ENCODE measurements at places on chromosomes 3 and 15.

- DNase-seq: no peak
Observed at GRCh38 chr3:98829246-98829832, 66.2 kb downstream of the ST3GAL6 start.

- no peak for DNase-seq
Observed at GRCh38 chr3:156892701-156893100, 66.5 kb downstream of the LEKR1 start.

DNA sequence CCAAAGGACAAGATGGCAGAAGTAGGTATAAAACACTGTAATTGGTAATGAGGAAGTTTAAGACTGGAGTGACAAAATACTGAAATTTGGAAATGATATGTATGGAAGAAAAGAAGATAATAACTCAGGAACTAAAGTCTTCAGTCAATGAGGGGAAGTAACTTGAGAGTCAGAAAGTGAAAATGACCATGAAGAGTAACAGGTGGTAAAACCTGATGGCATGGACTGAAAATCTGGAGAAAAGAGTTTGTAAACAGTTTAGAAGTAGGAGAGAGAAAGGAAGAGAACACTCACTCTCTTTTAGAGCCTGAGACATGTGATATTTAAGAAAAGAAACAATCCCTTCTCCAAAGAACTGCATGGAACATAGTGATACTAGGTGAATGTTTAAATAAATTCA, 387.9 kb downstream of the PYDC2 start:
- DNase-seq: no peak

GRCh38 chr15:85430406-85431204, 50.2 kb downstream of the AKAP13 start:
- DNase-seq: no peak

- DNase-seq: no peak
Observed at GRCh38 chr3:197913641-197914380, 36.2 kb upstream of the RPL35A start.

GRCh38 chr3:107217172-107217571, 160.1 kb upstream of the CCDC54 start:
- DNase-seq: no peak

DNA sequence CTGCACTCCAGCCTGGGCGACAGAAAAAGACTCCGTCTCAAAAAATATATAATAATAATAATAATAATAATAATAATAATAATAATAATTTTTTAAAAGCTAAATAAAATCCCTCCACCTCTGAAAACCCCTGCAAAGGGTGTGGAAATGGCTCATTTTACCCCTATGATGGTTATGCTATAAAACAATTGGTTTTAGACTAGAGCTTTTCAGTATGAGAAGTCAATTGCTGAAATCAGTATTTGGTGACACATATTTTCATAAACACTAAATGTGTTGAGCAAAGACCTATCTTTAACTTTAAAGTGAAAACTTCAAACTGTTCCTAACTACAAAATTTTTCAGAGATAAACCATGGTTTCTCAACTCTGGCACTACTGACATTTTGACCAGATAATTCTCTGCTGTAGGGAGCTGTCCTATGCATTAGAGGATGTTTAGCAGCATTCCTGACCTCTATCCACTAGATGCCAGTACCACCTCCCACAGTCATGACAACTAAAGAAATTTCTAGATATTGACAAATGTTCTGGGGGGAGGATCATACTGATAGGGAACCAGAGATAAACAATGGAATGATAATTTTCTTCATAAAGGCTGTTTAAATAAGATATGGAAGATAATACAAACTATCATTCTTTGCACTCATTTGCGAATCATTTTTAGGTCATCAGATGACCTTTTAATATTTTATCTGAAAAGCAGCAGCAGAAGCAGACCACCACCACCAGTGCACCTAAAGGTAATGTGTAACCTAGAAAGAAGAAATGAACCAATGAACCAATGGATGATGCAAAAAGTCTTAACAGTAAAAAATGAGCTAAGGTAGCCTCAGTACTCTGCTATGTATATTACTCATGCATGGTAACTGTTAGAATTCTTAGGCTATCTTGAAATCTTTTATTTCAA, 13.8 kb downstream of the PTPN9 start:
- DNase-seq: no peak
